ENCODE measurements at places on chromosomes 2 and 18. TPM values are rescaled to one million over a fixed set of nuclear protein-coding genes. Genes with fewer than 3 reads are reported as not detected.

DNA sequence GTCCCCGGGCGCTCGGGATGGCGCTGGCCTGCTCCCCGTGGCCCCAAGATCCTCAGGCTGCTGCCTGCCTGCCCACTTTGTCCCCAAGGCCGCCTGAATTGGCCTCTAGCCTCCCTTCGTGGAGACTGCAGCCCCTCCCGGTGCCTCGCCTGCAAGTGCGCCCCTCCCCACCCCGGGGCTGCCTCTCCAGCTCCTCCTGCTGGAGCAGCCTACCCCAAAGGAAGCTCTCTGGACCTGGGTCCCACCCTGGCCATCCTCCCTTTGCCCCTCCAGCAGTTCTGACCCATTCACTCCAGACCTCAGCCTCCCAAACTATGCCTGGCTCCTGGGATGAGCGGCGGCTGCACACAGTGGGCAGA is 6.2 kb downstream of the ESPNL start:
- no peak overlapping the region for H3K27ac ChIP-seq
- no peaks in the 10 kb centered on the region for H3K27me3 ChIP-seq
- H3K36me3 ChIP-seq: no peaks in the 10 kb centered on the region
- H3K4me1 ChIP-seq: peaks cover 2% of the 10 kb centered on the region
- H3K4me3 ChIP-seq: no peak overlapping the region
- peak; percentile 0 for DNase-seq

The EFHD1 gene
- 1.2 TPM for total RNA-seq

- no peak overlapping the region for H3K27ac ChIP-seq
- no peaks in the 10 kb centered on the region for H3K27me3 ChIP-seq
- H3K36me3 ChIP-seq: no peaks in the 10 kb centered on the region
- H3K4me3 ChIP-seq: no peak overlapping the region
Observed at GRCh38 chr2:190574169-190574568, 39.6 kb upstream of the NEMP2 start.

The MEX3C gene
- 52.6 TPM for total RNA-seq

The DNAH7 gene
- 0.07 TPM for total RNA-seq

DNA sequence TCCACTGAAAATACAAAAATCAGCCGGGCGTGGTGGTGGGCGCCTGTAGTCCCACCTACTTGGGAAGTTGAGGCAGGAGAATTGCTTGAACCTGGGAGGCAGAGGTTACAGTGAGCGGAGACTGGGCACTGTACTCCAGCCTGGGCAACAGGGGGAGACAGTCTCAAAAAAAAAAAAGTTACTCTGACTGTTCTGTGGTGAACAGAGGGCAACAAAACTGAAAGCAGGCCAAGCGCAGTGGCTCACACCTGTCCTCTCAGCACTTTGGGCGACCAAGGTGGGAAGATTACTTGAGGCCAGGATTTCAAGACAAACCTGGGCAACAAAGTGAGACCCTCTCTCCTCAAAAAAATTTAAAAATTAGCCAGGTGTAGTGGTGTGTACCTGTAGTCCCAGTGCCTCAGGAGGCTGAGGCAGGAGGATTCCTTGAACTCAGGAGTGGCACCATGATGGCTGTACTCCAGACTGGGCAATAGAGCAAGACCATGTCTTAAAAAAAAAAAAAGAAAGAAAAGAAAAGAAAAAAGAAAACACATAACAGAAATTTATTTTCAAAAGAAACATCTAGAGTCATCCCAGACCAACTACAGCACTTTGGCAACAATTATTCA is 13.6 kb upstream of the RTN4 start:
- H3K27ac ChIP-seq: no peak overlapping the region
- H3K36me3 ChIP-seq: no peaks in the 10 kb centered on the region
- H3K27me3 ChIP-seq: no peaks in the 10 kb centered on the region
- peaks cover 3% of the 10 kb centered on the region for H3K4me1 ChIP-seq
- peak; percentile 11 for DNase-seq
- H3K4me3 ChIP-seq: no peak overlapping the region

DNA sequence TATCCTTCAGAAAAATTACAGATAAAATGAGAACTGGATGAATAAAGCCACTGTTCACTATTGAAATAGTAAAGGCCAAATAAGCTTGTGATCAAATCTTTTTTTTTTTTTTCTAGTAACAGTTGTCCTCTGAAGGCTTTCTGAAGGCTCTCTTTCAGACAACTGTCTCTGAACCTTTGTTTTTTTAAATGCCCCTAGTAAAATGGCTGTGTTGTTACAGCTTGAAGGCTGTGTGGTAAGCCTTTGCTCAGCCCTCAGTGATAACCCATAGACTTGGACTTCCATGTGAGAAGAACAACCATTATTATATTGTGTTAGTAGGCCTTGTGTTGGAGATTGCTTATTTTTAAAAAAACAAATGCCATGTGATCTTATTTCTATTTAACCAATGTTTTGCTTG is 17.6 kb downstream of the FMNL2 start:
- no peak overlapping the region for H3K27ac ChIP-seq
- H3K27me3 ChIP-seq: peaks cover 1% of the 10 kb centered on the region
- no peak for DNase-seq

The APCDD1 gene
- not detected for total RNA-seq

The ZC3H6 gene
- 16.9 TPM for total RNA-seq

DNA sequence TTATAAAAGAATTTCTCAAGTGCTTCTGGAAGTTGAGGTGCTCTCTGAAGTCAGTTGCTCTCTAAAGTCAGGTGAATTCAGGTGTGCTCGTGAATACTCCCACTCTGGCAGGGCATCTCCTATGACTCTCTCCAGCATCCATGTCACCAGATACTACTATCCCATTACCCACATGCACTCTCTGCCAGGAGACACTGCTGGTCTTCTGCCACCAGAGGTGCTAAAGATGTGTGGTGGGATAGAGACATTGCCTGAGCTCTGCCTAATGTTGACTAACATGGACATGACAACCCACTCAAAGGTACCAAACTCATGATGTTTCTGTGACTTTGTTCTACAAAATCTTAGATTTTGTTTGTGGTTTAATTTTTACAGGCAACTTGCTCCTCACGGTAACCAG is 106.4 kb upstream of the HNRNPA3 start:
- no peak overlapping the region for H3K4me3 ChIP-seq
- peaks cover 6% of the 10 kb centered on the region for H3K27me3 ChIP-seq
- H3K4me1 ChIP-seq: no peaks in the 10 kb centered on the region
- DNase-seq: no peak
- no peak overlapping the region for H3K27ac ChIP-seq

DNA sequence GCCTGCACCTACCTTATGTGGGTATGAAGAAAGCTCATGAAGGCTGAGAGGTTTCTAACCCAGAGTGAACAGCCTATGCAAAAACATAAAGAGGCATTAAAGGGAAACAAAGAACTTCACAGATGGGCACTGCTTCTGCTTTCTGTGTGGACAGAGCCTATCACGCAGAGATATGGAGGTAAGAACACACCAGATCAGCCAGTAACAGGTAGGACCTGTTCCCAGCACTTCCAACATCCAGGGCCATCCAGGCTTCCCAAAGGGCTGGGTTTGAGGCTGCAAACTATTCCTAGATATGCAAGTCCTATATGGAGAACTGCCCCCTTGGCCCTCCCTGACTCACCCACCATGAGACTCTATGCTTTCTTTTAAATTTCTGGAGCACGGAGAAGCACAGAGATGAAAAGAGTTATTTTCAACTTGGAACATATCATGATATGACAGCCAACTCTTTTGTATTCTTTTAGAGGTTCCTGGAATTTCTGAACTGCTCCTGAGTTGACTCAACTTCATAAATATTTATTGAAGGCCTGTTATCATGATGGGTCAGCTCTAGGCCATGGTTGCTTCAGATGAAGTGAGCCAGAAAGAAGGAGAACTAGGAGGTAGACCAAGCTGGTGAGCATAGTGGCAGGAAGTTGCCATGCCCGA is 77.4 kb upstream of the PPP1CB start:
- no peak overlapping the region for H3K4me3 ChIP-seq
- H3K27me3 ChIP-seq: no peaks in the 10 kb centered on the region
- no peak overlapping the region for H3K27ac ChIP-seq

DNA sequence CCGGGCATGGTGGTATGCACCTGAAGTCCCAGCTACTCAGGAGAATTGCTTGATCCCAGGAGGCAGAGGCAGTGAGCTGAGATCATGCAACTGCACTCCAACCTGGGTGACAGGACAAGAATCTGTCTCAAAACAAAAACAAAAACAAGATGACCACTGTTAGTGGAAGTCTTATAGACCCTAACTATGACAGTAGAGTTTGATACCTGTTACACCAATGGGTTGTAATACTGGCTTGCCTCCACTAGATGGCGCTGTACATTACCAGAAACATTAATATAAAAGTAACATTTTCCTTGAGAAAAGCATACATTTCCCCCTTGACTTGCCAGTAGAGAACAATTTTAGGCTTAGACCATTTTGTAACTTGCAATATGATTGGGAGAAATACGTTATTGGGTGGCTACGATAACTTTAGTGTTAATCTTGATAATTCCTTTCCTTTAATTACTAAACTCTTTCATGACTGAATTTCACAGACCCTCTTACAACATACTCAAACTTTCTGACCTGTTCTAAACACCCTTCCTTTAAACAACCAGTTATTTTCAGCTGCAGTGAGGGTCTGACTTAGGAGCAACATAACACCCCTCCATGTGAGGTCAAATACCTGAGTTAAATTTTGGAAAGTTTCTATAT is 19.5 kb downstream of the SLC25A52 start:
- no peak overlapping the region for H3K4me3 ChIP-seq
- no peaks in the 10 kb centered on the region for H3K36me3 ChIP-seq
- no peaks in the 10 kb centered on the region for H3K4me1 ChIP-seq

DNA sequence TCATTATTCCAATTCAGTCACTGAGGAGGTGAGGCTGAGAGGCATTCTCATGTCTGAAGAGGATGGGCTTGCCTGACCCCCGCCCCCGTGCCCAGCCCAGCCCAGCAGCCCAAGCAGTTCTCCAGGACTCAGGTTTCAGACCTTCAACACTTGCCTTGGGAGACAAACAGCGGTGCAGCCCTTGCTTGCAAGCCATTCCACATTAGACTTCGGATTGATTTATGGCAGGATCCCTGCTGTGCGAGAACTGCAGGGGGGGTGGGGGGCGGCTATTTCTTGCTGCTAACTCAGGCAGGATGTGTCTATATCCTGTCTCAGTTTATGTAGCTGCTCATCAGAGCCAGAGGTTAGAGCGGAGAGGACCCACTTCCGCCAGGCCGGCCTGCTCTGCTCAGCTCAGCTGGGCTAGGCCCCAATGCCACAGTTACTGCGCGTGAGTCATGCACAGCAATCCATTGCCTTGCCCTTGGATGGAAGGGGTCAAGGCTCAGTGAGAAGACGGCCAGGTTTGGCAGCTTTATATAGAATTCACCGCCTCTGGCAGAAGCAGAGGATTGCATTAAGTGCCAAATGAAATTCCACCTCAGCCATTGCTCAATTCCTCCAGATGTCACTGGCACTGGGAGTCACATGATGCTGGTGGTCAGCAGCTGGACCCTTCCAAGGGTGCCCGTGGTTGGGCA is 1.8 kb downstream of the GYPC start:
- peak overlapping the region; percentile 100 for H3K27ac ChIP-seq
- H3K27me3 ChIP-seq: no peaks in the 10 kb centered on the region
- peaks cover 60% of the 10 kb centered on the region for H3K4me1 ChIP-seq
- H3K4me3 ChIP-seq: peak overlapping the region; percentile 97
- peaks cover 50% of the 10 kb centered on the region for H3K36me3 ChIP-seq

The OR6B2 gene
- total RNA-seq: not detected

DNA sequence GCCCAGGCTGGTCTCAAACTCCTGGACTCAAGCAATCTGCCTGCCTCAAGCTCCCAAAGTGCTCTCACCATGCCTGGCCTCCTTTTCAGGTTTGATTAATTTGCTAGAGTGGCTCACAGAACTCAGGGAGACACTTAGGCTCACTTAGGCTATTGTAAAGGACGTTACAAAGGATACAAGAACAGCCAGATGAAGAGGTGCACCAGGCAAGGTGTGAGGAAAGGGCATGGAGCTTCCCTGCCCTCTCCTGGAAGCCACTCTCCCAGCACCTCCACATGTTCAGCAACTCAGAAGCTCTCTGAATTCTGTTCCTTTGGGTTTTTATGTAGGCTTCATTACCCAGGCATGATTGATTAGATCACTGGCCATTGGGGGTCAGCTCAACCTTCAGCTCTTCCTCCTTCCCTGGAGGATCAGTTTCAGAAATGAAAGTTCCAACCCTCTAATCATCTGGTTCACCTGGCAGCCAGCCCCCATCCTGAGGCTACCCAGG is 78.7 kb upstream of the RGPD5 start:
- no peak for DNase-seq
- H3K4me1 ChIP-seq: no peaks in the 10 kb centered on the region
- peaks cover 4% of the 10 kb centered on the region for H3K27me3 ChIP-seq
- H3K36me3 ChIP-seq: no peaks in the 10 kb centered on the region

The SP5 gene
- not detected for total RNA-seq

The FAM237A gene
- total RNA-seq: not detected

The AFTPH gene
- total RNA-seq: 30.6 TPM

DNA sequence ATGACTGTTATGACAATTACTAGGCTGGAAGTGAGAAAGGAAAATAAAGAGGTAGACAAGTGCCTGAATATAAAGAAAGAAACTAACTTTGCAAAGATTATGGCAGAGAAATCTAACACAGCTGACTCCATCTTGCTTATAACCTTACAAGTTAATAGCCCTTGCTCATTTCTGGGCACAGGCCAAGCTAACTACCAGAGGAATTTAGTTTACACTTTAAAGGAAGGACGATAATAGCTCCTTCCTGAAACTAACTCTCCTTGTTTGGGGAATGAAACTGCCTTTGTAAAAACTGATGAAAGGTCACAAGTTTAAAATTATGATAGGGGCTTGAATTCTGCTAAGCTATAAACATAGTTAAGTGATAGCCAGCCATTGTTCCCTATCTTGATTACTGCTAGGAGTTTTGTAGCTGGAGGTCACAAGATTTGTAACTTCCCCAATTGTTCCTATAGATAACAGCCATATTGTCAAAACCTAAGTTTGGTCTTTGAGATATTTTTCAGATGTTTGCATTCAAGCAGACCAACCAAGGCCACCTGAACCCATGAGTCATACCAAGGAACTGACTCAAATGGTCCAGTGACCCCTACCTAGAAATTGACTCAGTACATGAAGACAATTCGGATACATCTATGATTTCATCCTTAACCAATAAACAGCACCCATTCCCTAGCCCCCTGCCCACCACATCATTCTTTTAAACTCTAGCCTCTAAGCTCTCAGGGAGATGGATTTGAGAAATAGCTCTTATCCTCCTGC is 209.2 kb upstream of the LRATD1 start:
- H3K4me1 ChIP-seq: no peaks in the 10 kb centered on the region
- no peak overlapping the region for H3K27ac ChIP-seq

GRCh38 chr18:63016270-63016669 is 300.9 kb downstream of the PHLPP1 start:
- peak; percentile 62 for DNase-seq
- H3K27me3 ChIP-seq: peaks cover 9% of the 10 kb centered on the region
- no peak overlapping the region for H3K4me3 ChIP-seq
- H3K27ac ChIP-seq: no peak overlapping the region
- H3K4me1 ChIP-seq: no peaks in the 10 kb centered on the region

DNA sequence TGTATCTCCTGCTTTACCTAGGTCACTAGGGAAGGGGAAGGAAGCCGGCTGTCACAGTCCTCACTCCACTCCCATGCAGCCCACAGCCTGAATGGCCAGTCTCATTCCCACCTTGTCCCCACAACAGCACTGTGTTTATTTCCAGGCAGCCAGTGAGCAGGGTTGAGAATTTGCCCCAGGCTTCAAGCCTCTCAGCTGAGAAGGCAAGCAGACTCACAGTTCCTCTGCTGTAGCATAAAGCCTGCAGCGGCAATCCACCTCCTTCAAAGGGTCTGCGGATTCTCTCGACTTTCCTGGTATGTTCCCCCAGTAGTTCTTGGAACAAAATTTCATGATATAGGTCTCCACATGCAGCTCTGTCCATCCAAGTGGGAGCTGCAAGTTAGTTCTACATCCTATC is 262.9 kb upstream of the GULP1 start:
- no peak overlapping the region for H3K4me3 ChIP-seq
- DNase-seq: no peak
- H3K27ac ChIP-seq: no peak overlapping the region
- no peaks in the 10 kb centered on the region for H3K36me3 ChIP-seq
- H3K27me3 ChIP-seq: no peaks in the 10 kb centered on the region
- H3K4me1 ChIP-seq: no peaks in the 10 kb centered on the region
